ENCODE measurements at places on chromosomes 3 and 15.
A peak's percentile ranks its signal among the peaks of the same experiment; 100 is the strongest.

GRCh38 chr3:190617185-190617584 lies 103.3 kb downstream of the IL1RAP start:
- DNase-seq: no peak

DNA sequence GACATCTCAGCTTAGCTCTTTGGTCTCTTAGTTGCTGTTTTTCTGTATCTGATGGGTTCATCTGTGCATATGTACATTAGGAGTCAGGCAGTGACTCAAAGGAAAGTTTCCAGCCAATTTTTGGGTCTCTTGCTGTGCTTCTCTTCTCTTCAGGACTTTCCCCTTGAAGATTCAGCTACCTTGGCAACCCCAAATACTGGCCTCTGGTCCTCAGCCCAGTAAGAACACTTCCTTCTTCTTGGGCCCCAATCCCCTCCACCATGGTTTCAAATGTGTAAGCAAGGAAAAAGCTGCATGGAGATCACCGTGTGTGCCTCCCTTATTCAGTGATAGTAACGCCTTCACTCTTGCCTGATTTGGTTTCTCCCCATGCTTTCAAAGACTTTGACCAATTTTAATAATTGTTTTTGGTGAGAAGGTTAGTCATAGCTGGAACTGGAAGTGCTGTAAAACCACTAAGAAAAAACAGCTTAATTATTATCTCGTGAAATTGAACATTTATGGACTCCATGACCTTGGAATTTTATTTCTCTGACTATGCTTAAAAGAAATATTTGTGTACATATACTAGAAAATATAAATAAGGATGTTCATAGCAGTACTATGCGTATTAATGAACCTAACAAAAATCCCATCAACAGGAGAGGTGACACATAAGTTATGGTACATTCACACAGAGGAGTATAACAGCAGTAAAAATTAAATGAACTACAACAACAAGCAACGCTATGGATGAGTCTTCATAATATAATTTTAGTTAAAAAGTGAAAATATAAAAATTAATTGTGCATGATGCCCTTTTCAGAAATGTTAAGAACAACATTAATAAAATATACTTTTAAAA lies 125.3 kb upstream of the BCL6 start:
- DNase-seq: no peak

GRCh38 chr15:69120732-69121131 lies 39.7 kb upstream of the GLCE start:
- DNase-seq: no peak

DNA sequence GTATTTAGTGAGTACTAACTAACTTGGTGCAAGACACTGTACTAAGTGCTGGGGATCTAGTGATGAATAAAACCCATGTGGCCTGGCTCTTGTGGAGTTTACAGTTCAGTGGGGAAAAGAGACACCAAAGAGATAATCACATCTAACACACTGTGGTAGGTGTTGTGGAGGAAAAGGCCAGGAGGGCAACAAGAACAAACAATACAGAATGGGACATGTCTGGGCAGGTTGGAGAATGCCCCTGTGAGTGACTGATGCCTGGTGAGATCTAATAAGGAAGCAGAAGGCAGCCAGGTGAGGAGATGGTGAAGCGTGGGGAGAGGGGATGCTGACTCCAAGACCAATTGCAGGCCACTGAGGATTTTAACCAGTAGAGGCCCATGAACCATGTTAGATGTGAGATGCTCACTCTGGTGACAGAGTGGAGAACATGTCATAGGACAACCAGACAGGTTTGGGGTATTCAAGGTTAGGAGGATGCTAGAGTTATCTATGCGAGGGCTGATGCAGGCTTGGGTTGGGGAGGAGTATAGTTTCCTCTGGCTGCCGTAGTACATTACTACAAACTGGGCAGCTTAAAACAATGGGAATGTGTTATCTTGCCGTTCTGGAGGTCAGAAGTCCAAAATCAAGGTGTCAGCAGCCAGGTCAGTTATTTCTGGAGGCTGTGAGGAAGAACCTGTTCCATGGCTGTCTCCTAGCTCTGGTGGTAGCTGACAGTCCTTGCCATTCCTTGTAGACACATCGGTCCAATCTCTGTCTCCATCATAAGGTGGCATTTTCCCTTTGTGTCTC lies 81.4 kb downstream of the ARNT2 start:
- peak; percentile 38 for DNase-seq

- DNase-seq: no peak
Observed at GRCh38 chr15:31954374-31955172, 75.7 kb upstream of the CHRNA7 start.

GRCh38 chr15:82698711-82699345 lies 10.8 kb downstream of the AP3B2 start:
- no peak for DNase-seq

DNA sequence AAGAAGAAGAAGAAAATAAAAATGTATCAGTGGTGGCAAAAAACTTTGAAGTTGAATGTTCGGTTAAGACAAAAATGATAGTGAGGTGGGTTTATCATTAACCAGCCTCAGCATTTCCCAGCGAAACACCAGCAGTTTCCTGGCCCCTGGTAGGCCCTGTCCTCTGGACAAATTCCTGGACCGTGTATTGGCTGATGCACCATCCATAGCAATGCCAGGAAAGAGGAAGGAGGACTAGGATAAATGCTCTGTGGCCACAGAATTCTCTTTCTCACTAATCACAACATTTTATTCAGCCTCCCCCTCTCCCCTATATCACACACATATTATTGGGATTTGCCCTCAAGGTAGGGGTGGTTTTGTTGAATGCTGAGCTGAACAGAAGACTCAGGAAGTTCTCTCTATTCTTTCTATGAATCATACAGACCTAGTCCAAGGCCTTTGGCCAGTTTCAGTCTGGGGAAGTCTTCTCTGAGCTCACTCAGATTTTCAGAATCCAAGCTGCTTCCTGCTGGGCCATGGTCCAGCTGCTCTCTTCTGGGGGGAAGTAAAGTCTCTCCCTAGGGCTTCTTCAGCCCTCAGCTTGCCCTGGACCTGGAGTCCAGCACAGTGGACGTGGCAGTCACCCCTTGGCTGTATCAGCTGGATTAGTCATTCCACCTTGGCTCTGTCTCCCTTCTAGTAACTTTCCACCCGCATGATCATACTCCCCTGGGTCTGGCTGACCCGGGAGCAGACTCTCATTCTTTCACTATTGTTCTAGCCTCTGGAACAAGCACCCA lies 27.6 kb downstream of the SLC28A1 start:
- no peak for DNase-seq

GRCh38 chr3:188776447-188776846 lies 395.3 kb upstream of the TPRG1 start:
- DNase-seq: no peak

- DNase-seq: no peak
Observed at GRCh38 chr3:64354956-64355355, 129.7 kb upstream of the PRICKLE2 start.

GRCh38 chr15:51093488-51093838 lies 1.2 kb downstream of the TNFAIP8L3 start:
- DNase-seq: no peak

DNA sequence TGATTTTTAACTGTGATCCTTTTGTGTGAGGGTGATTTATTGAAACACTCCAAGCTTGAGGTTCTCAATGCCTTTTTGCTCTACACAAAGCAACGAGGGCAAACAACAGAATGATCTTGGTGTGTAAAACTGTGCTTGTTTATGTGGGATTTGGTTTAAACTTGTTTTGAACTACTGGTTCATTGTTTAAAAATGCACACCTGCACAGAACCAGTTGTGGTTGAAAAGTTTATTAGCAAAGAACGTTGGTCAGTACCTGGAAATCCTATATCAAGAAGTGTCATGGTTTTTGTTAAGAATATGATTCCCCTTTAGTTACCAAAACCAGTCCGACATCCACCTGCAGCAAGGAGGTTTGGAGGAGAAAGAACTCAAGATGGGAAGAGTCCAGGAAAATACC lies 239.4 kb downstream of the WNT5A start:
- no peak for DNase-seq
